Activated B cell treated with CpG ODN at 0.5 μM for 24 hours (primary cell): ENCODE measurements at places on chromosomes 11 and 22. TPM values are rescaled to one million over a fixed set of nuclear protein-coding genes. Genes with fewer than 3 reads are reported as not detected.

DNA sequence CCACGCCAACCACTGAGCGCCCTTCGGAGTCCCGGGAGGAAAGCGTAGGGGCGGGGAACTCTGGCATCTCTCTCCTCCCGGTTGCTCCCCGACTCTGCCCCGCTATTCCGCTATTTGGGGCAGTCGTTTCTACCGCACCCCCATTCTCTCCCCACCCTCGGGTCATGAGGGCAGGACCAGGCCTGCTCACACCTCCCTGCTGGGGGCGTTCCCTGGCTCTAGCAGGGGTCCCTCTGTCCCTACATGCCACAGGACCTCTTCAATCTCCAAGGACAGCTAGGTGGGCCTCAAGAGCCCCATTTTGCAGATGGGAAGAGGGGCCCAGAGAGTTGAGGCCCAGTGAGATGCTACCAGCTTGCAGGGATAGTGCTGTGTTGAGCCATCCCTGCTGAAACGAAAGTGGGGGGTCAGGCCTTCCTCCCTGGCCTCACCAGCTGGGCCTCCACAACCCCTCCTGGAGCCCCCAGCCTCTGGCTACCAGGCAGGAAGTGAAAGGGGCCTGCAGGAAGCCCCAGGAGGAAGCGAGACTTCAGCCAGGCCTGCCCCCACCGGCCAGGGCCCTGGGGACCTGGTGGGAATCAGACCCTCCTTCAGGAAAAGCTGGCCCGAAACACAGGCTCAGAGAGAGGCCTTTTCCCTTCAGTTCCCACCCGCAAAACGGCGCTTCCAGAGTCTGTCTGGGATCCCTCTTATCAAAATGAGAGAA lies 5.5 kb upstream of the SHISA8 start:
- peak overlapping the region; percentile 82 for H3K4me3 ChIP-seq
- peaks cover 34% of the 10 kb centered on the region for H3K36me3 ChIP-seq
- DNase-seq, result no peak
- peak overlapping the region; percentile 94 for H3K27ac ChIP-seq

- H3K4me1 ChIP-seq, result peaks cover 55% of the 10 kb centered on the region
- H3K36me3 ChIP-seq, result peaks cover 36% of the 10 kb centered on the region
- no peak for DNase-seq
- H3K27ac ChIP-seq, result peak overlapping the region; percentile 99
Observed at GRCh38 chr11:59141191-59141590, 1.5 kb upstream of the FAM111A start.

- H3K4me1 ChIP-seq, result no peaks in the 10 kb centered on the region
- H3K4me3 ChIP-seq, result no peak overlapping the region
- no peak overlapping the region for H3K27ac ChIP-seq
- no peak for DNase-seq
- H3K27me3 ChIP-seq, result peaks cover 20% of the 10 kb centered on the region
Observed at GRCh38 chr11:18890615-18891014, 48.6 kb downstream of the MRGPRX1 start.

- no peak for DNase-seq
- H3K4me3 ChIP-seq, result peak overlapping the region; percentile 8
- peak overlapping the region; percentile 69 for H3K27ac ChIP-seq
- H3K36me3 ChIP-seq, result peaks cover 7% of the 10 kb centered on the region
Observed at GRCh38 chr11:73372375-73372993, 3.7 kb upstream of the RELT start.

- no peaks in the 10 kb centered on the region for H3K36me3 ChIP-seq
- H3K27me3 ChIP-seq, result no peaks in the 10 kb centered on the region
- no peak for DNase-seq
- H3K27ac ChIP-seq, result no peak overlapping the region
Observed at GRCh38 chr11:109853156-109853776, 239.9 kb upstream of the ZC3H12C start.

DNA sequence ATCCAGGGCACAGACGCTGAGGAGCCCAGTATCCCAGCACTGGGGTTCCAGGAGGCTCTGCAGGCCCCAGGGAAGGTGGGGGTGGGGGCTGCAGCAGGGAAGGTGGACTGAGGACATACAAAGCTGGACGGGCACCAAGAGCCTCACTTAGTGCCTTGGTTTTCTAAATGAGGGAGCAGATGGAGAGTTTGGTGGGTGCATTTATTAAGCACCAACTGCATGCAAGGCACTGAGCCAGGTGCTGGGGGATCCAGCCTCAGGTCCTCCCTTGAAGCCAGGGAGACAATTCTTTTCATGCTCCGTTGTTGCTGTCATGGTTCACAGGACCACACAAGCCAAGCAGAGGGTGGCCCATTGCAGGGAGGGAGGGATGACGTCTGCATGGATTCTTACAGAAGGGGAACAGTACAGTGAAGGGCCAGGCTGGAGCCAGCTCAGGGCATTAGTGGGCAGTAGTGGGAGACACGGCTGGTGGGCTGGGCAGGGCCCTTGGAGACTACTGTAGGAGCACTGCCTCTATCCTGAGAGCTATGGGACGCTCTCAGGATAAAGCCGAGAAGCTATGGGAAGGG lies 65.0 kb downstream of the MACROD1 start:
- no peak for DNase-seq
- H3K27ac ChIP-seq, result no peak overlapping the region
- H3K36me3 ChIP-seq, result no peaks in the 10 kb centered on the region
- H3K4me1 ChIP-seq, result no peaks in the 10 kb centered on the region
- no peak overlapping the region for H3K4me3 ChIP-seq
- no peaks in the 10 kb centered on the region for H3K27me3 ChIP-seq

- no peak overlapping the region for H3K4me3 ChIP-seq
- peaks cover 3% of the 10 kb centered on the region for H3K27me3 ChIP-seq
- no peak for DNase-seq
- no peaks in the 10 kb centered on the region for H3K36me3 ChIP-seq
Observed at GRCh38 chr11:12840871-12841660, 166.8 kb downstream of the TEAD1 start.

GRCh38 chr11:130865774-130866114 lies 50.5 kb downstream of the SNX19 start:
- H3K4me1 ChIP-seq, result peaks cover 5% of the 10 kb centered on the region
- no peak overlapping the region for H3K4me3 ChIP-seq
- DNase-seq, result no peak
- peaks cover 22% of the 10 kb centered on the region for H3K36me3 ChIP-seq
- no peaks in the 10 kb centered on the region for H3K27me3 ChIP-seq

KCNA4 gene
- not detected in 2 replicates for total RNA-seq

CCDC86 gene
- 30.3 and 30.6 TPM in 2 replicates for total RNA-seq

SLN gene
- not detected in 2 replicates for total RNA-seq

AMBRA1 gene
- total RNA-seq, result 35.5 and 39.1 TPM in 2 replicates

UBXN1 gene
- 204 and 205 TPM in 2 replicates for total RNA-seq

MAPK8IP2 gene
- total RNA-seq, result 0.18 and 0.20 TPM in 2 replicates

BDNF gene
- not detected in 2 replicates for total RNA-seq

CDC45 gene
- total RNA-seq, result 3.9 and 4.1 TPM in 2 replicates

MFRP gene
- not detected in 2 replicates for total RNA-seq

MS4A4A gene
- total RNA-seq, result 0.20 and 1.4 TPM in 2 replicates

MYRF gene
- 0.78 and 1.0 TPM in 2 replicates for total RNA-seq

SCT gene
- total RNA-seq, result not detected in 2 replicates

NUDT8 gene
- total RNA-seq, result 5.3 and 6.1 TPM in 2 replicates

TRIM66 gene
- 12.4 and 13.3 TPM in 2 replicates for total RNA-seq
